ENCODE measurements at places on chromosomes 3 and 15. TPM values are rescaled to one million over a fixed set of nuclear protein-coding genes. Genes with fewer than 3 reads are reported as not detected.

- H3K36me3 ChIP-seq = no peaks in the 10 kb centered on the region
- peaks cover 2% of the 10 kb centered on the region for H3K4me1 ChIP-seq
- no peak overlapping the region for H3K27ac ChIP-seq
- H3K4me3 ChIP-seq = no peak overlapping the region
Observed at GRCh38 chr3:11764931-11765363, 81.7 kb downstream of the TAMM41 start.

DNA sequence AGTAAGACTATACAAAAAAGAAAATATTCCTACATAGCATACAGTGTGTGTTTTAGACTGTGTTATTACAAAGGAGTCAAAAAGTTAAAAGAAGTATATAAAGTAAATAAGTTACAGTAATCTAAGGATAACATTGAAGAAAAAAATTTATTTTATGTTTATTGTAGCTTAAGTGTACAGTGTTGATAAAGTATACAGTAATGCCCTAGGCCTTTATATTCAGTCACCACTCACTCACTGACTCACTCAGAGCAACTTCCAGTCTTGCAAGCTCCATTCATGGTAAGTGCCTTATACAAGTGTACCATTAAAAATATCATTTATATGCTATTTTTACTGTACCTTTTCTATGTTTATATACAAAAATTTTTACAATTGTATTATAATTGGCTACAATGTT is 220.1 kb downstream of the BCHE start:
- no peaks in the 10 kb centered on the region for H3K36me3 ChIP-seq
- DNase-seq = no peak

DNA sequence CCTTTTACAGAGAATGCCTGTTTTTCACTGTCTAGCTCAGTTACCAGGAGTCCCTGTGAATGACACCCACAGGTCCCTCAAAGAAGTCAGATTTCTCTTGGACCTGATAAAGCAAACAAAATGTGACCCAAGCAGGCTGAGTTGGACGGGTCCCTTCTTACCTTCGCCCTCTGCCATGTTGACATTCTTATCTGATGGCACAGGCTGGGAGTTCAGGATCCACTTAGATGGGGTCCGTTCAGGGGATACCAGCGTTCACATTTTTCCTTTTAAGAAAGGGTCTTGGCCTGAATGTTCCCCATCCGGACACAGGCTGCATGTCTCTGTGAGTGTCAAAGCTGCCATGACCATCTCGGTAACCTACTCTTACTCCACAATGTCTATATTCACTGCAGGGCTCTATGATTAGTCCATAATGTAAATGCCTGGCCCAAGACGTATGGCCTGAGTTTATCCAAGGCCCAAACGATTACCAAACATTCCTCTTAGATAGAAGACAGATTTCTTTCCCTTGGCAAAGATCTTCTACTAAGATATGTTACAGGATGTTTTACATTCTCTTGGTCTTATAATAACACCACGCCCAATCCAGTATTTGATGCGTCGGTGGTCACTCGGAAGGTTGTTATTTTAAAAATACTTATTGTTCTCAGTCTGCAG is 179.1 kb downstream of the THSD4 start:
- H3K4me3 ChIP-seq = no peak overlapping the region
- H3K27ac ChIP-seq = no peak overlapping the region
- no peaks in the 10 kb centered on the region for H3K27me3 ChIP-seq

DNA sequence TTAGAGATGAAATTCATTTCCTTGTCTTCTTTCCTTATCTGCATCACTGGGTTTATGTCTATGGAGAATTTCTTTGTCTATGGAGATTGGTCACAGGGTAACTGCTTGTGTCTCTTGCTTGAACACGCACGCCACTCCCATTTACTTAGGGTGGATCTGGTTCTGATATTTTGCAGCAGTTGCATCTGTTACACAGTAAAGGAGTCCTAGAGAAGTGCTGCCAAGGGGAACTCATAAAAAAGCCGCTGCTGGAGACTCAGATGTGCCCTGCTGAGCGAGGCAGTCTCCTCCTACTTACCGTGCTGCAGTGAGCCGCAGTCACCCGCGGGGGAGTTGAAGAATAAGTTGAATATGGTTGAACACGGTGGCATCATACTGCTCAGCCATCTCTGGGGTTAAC is 105.2 kb upstream of the KLHL25 start:
- no peak overlapping the region for H3K4me3 ChIP-seq
- no peak overlapping the region for H3K27ac ChIP-seq
- DNase-seq = no peak
- H3K27me3 ChIP-seq = peaks cover 14% of the 10 kb centered on the region
- H3K4me1 ChIP-seq = peaks cover 5% of the 10 kb centered on the region

- H3K27me3 ChIP-seq = peaks cover 2% of the 10 kb centered on the region
- H3K27ac ChIP-seq = peak overlapping the region; percentile 89
- no peaks in the 10 kb centered on the region for H3K36me3 ChIP-seq
- peaks cover 62% of the 10 kb centered on the region for H3K4me1 ChIP-seq
- no peak for DNase-seq
Observed at GRCh38 chr15:63054281-63054683, 11.7 kb downstream of the TPM1 start.

DNA sequence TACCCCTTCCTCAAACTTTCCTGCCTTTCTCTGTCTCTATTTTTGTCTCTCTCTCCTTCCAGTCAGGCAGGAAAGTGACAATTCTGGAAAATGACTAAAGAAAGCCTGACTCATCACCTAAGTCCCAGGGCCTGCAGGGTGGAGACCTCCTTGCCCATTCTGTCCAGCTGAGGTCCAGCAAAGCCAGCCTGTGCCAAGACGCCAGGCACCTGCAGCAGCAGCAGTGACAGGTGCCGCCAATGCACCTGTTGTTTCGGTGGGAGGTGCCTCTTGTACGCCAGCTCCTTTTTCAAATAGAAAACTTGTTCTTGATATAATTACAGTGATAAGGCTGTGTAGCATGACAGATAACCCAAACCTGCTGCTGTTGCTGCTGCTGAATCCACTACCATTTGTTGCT is 501.3 kb downstream of the NTRK3 start:
- H3K4me3 ChIP-seq = no peak overlapping the region
- H3K36me3 ChIP-seq = no peaks in the 10 kb centered on the region
- peaks cover 11% of the 10 kb centered on the region for H3K4me1 ChIP-seq
- H3K27me3 ChIP-seq = no peaks in the 10 kb centered on the region
- no peak overlapping the region for H3K27ac ChIP-seq
- no peak for DNase-seq

DNA sequence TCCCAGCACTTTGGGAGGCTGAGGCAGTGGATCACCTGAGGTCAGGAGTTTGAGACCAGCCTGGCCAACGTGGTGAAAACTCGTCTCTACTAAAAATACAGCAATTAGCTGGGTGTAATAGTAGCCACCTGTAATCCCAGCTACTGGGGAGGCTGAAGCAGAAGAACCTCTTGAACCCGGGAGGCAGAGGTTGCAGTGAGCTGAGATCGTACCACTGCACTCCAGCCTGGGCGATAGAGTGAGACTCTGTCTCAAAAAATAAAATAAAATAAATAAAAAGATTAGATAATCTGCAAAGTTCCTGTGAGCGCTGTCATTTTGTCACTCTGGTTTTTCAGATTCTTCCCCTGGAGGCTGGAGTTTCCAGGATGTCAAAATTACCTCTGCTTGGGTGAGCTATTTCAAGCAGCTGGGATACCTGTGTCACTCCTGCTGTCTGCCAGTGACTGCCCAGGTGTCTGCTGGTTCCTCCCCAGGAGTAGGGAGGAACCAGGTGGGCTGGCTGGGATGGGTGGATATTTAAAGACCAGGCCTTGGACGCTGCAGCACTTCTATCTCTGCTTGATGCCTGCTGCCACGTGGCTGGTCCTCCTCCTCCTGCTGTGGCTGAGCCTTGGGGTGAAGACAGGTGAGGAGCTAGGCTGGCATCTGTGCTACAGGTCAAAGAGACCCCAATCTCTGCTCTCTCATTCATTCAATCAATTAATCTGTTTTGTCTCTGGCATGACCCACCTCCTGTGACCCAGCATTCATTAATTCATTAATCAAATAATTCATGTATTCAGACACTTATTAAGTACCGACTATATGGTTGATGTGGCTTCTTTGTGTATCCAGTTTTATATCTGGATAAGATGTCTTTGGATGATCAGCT is 19.5 kb upstream of the MUC20 start:
- DNase-seq = no peak
- peaks cover 15% of the 10 kb centered on the region for H3K4me1 ChIP-seq
- H3K27ac ChIP-seq = no peak overlapping the region

DNA sequence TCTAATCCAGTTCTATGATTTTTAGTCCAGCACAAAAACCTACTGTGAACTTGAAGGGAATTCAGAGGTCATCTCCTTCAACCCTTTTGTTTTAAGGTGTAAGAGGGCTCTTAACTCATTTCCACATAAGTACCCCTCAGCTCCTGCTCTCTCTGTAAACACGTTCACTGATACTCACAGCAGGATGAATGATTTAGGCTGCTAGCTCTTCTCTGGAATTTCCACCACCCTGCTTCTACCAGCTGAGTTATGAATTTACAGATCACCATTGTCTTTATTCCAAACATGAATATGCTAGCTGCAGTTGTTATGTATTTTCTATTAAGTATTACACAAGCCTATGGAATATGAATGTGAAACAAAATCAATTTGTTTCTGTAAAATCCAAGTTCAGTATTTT is 101.3 kb upstream of the NANOGP8 start:
- DNase-seq = no peak
- no peak overlapping the region for H3K4me3 ChIP-seq
- peaks cover under 1% of the 10 kb centered on the region for H3K36me3 ChIP-seq

GRCh38 chr3:5304789-5305683 is 117.5 kb downstream of the EDEM1 start:
- H3K4me3 ChIP-seq = no peak overlapping the region
- no peaks in the 10 kb centered on the region for H3K27me3 ChIP-seq
- no peaks in the 10 kb centered on the region for H3K36me3 ChIP-seq
- no peaks in the 10 kb centered on the region for H3K4me1 ChIP-seq

The CA12 gene
- not detected for total RNA-seq

The LRRIQ4 gene
- total RNA-seq = 0.29 TPM

The CD200R1 gene
- not detected for total RNA-seq

The MASP1 gene
- 1.7 TPM for total RNA-seq

The DNAJC17 gene
- 43.2 TPM for total RNA-seq

The SLC22A14 gene
- total RNA-seq = 0.93 TPM

The STRIT1 gene
- total RNA-seq = not detected

The FOXL2NB gene
- total RNA-seq = 0.15 TPM

The CD96 gene
- not detected for total RNA-seq

All from glutamatergic neuron (in vitro differentiated cells).